ENCODE measurements at places on chromosomes 16 and 17. TPM values are rescaled to one million over a fixed set of nuclear protein-coding genes. Genes with fewer than 3 reads are reported as not detected.

- DNase-seq, result no peak
These were observed 28.9 kb upstream of the RBFOX1 start for GRCh38 chr16:7303660-7304200.

- no peak for DNase-seq
These were observed 39.6 kb upstream of the RCVRN start for GRCh38 chr17:9944704-9945103.

DNA sequence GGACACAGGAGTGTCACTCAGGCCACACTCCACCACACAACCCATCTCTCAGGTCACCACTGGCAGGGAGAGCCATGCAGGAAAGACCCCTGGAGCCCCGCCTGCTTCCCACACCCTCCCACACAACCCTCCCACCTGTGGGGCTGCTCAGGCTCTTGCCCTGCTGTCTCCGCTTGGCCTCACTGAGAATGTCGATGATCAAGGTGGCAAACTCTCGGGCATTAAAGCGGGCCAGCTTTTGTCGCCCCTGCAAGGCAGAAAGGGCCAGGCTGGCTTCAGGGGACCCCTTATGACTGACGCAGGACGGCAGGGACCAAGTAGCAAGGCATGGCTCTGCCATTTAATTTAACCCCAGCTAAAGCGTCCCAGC lies 8.5 kb downstream of the TP53I13 start:
- DNase-seq, result no peak

CFAP97D1 gene
- not detected for total RNA-seq

DNA sequence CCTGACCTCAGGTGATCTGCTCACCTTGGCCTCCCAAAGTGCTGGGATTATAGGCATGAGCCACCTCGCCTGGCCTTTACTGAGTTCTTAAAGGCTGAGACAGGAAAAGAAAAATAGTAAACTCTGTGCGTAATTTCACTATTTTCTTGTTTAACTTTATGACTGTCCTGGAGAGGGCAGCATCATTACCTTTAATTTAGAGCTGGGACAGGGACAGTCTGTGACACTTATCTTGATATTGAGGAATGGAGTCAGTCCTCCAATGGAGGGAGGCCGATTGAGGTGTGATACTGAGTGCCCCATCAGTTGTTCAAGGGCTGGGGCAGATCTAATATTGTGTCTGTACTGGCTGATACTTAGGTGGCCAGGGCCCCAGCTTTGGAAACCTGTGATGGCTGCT lies 21.5 kb upstream of the SPN start:
- peak; percentile 23 for DNase-seq

- no peak for DNase-seq
These were observed 10.3 kb upstream of the ABCC3 start for GRCh38 chr17:50624321-50624934.

DNA sequence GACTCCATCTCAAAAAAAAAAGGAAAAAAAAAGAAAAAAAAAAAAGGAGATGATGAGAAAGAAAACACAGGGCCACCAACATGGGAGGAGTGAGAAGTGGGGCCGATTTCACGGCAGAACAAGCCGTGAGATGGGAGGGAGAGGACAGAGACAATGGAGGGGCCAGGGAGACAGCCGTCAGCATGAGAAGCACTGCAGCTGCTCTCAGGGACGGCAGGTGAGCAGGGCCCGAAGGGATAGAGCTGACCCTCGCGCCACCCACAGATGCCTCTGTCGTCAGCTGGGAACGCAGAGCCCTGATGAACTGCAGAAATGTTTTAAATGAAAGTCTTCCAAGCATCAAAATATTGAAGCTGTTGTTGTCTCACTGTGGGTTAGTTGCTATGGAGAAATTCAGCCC lies 20.3 kb downstream of the PITPNM3 start:
- DNase-seq, result no peak

MYL11 gene
- total RNA-seq, result 0.67 TPM

GRCh38 chr16:81636298-81636993 lies 142.6 kb upstream of the PLCG2 start:
- no peak for DNase-seq

- no peak for DNase-seq
These were observed 290.7 kb upstream of the ASIC2 start for GRCh38 chr17:33583518-33584417.

- no peak for DNase-seq
These were observed 326.9 kb downstream of the SLC39A11 start for GRCh38 chr17:72765368-72766153.

MYO19 gene
- total RNA-seq, result 107 TPM

CCL7 gene
- total RNA-seq, result not detected

CCL16 gene
- total RNA-seq, result not detected

- DNase-seq, result no peak
These were observed 35.3 kb downstream of the ADGRG5 start for GRCh38 chr16:57577691-57578224.

DNA sequence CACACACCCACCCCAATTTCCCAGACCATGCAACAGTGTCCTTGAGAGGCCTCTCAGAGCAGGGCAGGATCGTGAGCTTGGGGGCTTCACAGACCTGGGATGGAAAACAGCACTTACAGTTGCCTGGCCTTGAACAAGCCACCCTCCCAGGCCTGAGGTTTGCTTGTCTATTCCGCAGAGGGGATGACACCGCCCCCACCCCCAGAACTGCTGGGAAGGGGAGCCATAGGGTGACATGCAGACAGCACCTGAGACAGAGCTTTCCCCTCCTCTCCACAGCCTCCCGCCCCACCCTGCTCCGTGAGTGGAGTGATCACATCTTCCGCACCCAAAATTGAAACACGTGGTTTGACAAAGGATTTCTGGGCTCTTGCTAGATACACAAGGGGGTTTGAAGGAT lies 131.5 kb upstream of the TNRC6C start:
- no peak for DNase-seq

KRT9 gene
- not detected for total RNA-seq

DNA sequence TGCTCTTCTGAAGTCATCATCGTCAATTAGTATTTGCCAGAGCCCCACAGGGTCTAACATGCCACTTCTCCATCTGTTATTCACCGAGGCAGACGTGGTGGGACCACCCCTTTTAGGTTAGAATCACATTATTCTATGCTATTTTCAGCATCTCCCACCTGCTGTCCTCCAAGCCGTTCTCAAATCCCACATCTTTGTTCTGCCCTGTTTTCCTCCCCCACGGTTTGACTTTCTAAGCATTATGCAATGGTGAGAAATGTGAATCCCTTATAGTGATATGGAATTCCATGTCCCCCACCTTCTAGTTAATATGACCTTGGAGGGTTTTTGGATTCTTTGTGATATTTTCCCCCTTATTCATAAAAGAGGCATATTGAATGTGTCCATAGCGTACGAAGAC lies 634.1 kb upstream of the RBFOX1 start:
- DNase-seq, result no peak

HSD17B2 gene
- not detected for total RNA-seq

DNA sequence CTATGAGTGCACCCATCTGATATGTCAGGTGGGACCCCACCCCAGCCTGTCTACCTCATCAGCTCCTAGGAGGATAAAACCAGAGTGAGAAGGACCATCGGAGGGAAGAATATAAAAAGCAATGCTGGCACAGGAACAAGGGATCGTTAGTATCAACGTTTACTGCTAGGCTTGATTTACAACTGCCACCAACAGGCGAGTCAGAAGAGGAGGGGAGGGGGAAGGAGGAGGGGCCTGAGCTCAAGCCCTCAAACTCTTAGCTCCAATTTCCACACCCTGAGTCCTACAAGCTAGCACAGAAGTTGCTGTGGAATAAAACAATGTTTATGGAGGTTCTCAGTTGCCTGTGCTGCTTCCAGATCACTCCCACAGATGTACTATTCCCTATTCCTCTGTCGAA lies 234.5 kb downstream of the C16orf78 start:
- no peak for DNase-seq

GRCh38 chr17:57697891-57698711 lies 47.0 kb downstream of the CCDC182 start:
- DNase-seq, result peak; percentile 14

GRCh38 chr17:42072323-42073187 lies 22.2 kb upstream of the C17orf113 start:
- DNase-seq, result no peak

GRCh38 chr16:85393674-85394451 lies 219.3 kb upstream of the GSE1 start:
- peak; percentile 68 for DNase-seq

- DNase-seq, result peak; percentile 95
These were observed 27.1 kb downstream of the TMEM235 start for GRCh38 chr17:78258323-78259191.

DNA sequence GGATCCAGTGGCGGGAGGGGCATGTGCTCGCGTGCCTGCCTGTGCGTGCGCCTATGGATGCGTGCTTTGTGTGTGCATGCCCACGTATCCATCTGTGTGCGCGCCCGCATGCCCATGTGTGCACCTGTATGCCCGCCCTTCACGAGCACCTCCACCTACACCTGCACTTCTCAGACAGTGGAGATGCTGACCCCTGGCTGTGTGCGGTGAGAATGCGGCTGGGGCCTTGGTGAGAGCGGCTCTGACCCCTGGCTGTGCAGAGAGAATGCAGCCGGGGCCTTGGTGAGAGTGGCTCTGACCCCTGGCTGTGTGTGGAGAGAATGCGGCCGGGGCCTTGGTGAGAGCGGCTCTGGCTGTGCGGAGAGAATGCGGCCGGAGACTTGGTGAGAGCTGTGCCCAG lies 33.9 kb downstream of the AXIN1 start:
- DNase-seq, result peak; percentile 39

DNA sequence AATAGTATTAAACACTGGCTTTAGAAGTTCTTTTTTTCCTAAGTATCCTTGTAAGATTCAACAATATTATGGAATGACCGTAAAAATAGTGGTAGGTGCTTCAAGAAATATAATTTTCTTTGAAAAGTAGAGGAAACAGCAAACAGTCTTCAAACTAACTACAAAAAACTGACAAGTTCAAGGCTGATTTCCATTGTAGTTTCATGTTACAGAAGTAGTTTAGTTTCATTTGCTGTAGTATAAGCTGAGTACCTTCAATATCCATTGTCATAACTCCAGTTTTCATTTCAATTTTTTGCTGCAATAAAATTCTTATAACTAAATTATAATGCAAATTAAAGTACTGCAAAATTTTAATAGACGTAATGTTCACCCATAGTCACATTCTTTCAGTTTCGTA lies 19.3 kb downstream of the PHKB start:
- DNase-seq, result no peak

QRICH2 gene
- 0.52 TPM for total RNA-seq

DNA sequence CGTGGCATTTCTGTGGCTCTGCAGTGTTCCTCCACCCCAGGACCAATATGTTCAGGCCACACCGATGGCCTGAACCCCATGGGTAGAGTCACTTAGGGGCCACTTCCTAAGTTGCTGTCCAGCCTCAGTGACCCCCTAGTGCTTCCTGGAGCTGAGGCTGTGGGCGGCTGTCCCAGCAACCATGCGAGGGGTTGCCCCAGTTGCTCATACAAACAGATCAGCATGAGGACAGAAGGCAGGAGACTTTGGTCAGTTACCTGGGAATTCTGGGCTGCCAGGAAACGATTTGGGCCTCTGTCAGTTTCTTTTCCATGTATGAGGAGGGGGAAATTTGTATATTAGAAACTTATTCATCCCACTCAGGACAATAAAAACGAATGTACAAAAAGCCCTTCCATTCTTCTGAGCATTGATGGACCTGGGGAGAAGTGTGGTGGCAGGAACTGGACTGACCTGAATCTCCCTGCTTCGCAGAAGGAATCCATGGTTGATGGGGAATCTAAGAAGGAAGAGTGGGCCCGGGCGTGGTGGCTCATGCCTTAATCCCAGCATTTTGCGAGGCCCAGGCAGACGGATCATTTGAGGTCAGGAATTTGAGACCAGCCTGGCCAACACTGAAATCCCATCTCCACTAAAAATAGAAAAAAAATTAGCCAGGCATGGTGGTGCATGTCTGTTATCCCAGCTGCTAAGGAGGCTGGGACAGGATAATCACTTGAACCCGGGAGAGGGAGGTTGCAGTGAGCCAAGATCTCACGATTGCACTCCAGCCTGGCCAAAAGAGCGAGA lies 4.9 kb upstream of the IL32 start:
- DNase-seq, result no peak

- DNase-seq, result no peak
These were observed 10.8 kb upstream of the LGALS3BP start for GRCh38 chr17:78990349-78991016.

OR1D2 gene
- total RNA-seq, result not detected

DNA sequence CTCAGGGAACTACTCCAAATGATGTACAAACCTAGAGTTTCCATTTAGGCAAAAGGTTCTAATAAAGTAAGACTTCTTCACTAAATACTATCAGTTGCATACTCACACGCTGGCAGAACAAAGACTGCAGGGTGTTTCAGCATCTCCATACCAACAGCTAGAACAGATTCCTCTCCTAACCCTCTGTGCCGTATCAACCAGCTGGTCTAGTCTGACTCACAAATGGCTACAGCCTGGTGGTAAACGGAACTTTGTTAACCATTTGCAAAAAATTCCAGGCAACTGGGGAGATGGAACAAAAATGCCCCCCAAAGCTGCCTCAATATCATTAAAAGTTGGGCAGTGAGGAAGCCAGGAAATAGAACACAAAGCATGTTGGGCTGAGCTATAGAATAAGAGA lies 217.1 kb downstream of the GRIN2A start:
- no peak for DNase-seq

DNA sequence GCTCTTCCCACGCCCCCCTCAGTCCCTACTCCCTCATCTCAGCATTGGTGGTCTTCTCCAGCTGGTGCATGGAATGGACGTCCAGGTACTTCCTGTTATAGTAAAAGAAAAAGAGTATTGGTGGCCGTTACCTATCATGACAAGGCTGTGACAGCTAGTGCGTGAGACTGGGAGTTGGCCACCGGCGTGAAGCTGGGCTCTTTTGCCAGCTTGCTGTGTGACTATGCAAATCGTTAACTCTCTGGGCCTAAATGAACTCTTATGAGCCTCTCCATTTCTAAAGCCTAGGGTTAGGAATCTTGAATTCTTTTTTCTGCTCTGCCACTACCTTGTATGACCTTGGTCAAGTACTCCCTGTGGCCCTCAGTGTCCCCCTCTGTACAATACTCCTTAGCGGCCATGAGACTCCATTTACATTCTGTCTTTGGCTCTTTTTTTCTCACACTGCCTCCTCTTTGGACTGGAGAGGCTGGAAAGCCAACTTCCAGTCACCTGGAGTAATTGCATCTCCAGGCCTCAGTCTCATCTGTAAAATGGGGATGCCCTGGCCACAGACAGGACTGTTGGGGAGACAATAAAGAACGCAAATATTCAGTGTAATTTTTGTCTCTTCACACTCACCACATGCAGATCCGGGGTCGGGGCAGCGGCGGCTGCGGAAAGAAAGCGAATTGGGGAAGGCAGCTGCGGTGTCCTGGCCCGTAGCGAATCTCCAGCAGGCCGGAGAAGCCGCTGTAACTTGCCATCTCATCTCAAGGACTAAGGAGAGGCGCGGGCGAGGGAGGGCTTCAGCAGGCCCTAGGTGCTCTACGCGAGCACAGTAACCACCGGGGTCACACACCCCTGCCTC lies 1.1 kb downstream of the CFAP119 start:
- DNase-seq, result no peak

All from activated naive CD4-positive, alpha-beta T cell treated with anti-CD3 and anti-CD28 coated beads for 36 hours (primary cell).